Pons (tissue), 1 donor: ENCODE measurements at places on chromosomes 2 and 18.

DNA sequence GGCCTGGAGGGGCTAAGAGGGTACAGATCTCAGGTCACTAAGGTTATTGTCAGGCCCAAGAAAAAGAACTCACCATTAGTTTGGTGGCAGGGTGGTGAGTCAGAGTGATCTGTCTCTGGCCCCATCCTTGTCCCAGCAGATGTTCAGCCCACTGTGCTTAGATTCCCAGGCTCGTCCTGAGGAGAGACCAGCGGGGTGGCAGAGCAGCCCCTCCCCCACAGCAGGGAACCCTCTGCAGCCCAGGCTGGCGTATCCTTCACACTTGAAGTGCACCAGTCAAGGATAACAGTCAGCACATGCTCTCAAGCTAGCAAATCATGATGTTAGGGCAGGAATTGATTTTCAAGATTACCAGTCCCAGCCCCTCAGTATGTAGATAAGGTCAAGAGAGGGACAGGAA, 43.1 kb downstream of the TMEM185B start:
- DNase-seq = no peak

DNA sequence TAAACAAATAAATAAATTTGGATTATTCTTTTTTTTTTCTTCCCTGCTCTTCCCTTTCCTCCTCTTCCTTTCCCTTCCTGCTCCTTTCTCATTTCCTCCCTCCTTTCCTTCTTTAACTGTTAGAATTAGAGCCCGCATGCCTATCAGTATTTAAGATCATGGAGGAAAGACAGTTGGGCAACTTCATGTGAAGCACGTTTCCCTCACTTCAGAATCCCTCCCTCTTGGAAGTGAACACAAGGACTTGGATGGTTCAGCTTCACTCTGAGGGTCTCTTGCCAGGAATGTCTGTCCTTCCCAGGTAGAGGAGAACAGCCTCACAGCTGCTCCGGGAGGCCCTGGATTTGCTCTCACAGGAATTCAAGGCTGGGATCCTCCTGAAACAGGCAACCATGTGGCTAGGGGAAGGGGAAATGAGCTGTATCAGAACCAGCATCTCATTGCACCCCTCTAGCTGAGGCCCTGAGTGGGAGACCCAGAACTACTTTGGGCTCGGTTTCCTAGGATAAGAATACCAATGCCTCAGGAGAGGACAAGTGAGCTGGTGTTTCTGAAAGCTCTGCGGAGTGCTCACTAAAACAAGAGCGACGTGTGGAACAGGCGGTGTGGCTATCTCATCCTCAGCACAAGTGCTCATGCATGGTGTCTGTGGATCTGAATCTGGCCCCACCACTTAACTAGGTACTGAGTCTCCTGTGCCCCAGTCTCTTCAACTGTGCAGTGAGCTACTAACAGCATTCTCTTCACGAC, 230.5 kb downstream of the MYCN start:
- no peak for DNase-seq

- peak; percentile 58 for DNase-seq
Measured at GRCh38 chr2:238287737-238288649, at the start of gene PER2. PER2 (minus strand) TSS chr2:238288610; CDS start chr2:238277936, 10,674 bp downstream.

- no peak for DNase-seq
Measured at GRCh38 chr2:237497838-237498186, 10.8 kb downstream of the MLPH start.

GRCh38 chr2:102020596-102021170, 28.9 kb downstream of the IL1R2 start:
- DNase-seq = peak; percentile 69

- no peak for DNase-seq
Measured at GRCh38 chr2:80256782-80257167, 47.8 kb downstream of the LRRTM1 start.

- no peak for DNase-seq
Measured at GRCh38 chr18:6876641-6877041, 147.1 kb downstream of the ARHGAP28 start.

DNA sequence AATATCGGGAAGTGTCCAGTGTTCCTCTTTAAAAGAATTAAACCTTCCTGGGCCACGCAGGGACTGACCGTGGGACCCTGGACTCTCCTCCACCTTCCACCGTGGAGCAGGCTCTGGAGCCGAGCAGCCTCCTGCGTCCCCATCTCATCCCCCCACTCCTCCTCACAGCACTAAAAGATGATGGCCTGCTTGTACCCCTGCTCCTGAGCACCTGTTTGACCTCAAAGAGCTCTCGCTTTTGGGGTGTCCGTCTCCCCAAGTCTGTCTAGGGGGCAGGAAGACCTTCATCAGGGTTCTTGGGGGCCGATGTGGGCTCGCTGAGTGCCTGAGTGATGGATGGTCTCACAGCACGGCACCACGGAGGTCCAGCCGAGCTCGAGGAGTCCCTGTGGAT, 1.2 kb upstream of the SDC1 start:
- DNase-seq = no peak

GRCh38 chr18:31661965-31662364, 22.4 kb downstream of the B4GALT6 start:
- DNase-seq = no peak

- no peak for DNase-seq
Measured at GRCh38 chr2:200749631-200750322, 61.9 kb upstream of the BZW1 start.

DNA sequence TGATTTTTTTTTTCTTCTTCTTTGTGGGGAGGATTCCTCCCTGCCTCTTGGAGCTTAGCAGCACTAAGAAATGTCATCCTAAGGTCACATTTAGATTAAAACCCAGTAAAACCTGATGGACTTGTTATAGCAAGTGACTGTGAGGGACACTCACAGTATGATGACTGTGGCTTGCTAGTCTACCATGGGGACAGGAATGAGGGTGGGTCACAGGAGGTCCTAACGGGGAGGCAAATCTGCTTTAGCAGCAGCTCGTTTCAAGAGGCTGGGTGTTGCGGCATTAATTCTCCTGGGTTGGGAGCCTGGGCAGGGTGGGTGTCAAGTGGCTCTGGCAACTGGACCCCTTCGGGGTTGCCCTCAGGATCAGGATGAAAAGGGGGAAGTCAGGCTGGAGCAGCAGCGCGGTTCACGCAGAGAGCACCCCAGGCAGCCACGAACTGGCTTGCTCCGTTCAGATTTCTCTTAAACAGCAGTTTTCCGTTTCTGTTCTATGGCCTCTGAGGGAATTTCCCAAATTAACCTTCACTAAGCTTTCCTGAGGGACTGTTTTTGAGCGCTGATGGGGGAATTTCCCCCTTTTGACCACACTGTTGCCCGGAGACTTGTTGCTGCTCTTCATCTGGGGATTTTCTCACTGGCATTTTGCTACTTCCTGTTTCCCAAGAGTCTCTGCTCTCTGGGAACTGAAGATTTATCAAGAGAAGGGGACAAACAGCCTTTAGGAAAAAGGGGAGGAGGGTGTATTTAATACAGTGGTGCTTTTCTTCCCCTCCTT, 59.8 kb upstream of the PELI1 start:
- DNase-seq = peak; percentile 75

- DNase-seq = no peak
Measured at GRCh38 chr18:68893354-68893753, 95.5 kb downstream of the CCDC102B start.

GRCh38 chr2:84846041-84846663, 34.7 kb downstream of the TRABD2A start:
- peak; percentile 25 for DNase-seq

- no peak for DNase-seq
Measured at GRCh38 chr2:151251012-151251411, 10.7 kb downstream of the RBM43 start.

DNA sequence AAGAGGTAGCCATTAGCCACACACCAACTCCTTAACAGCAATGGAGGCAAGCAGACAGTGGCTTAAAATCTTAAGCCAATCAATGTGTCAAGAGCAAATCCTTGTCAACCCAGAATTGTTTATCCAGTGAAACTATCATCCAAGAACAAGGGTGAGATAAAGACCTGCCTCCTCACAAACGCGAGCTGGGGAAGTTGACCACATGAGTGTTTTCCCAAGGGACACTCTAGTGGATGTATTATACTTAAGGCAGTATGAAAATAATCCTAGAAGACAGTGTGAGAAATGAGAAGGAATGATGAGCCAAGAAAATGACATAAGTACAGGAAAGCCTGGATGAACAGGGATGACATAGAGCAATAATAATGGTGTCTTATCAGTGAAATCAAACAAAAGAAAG, 209.6 kb downstream of the TWIST2 start:
- no peak for DNase-seq

DNA sequence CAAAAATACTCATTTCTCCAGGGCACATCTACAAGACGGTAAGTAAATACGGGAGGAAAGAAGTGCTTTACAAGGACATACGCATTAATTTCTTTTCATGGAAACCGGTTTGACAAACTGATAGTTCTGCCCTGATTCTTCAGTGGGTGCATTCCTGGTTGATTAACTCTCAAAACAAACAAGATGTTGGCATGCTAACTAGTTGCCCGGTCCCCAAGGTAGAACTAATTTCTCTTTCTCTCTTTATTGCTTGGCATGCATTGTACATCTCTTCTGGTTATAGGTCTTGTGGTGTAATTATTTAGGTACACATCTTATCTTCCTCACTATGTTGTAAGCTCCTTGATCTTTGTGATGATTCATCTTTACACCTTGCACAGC, 46.9 kb upstream of the SPATS2L start:
- DNase-seq = no peak

DNA sequence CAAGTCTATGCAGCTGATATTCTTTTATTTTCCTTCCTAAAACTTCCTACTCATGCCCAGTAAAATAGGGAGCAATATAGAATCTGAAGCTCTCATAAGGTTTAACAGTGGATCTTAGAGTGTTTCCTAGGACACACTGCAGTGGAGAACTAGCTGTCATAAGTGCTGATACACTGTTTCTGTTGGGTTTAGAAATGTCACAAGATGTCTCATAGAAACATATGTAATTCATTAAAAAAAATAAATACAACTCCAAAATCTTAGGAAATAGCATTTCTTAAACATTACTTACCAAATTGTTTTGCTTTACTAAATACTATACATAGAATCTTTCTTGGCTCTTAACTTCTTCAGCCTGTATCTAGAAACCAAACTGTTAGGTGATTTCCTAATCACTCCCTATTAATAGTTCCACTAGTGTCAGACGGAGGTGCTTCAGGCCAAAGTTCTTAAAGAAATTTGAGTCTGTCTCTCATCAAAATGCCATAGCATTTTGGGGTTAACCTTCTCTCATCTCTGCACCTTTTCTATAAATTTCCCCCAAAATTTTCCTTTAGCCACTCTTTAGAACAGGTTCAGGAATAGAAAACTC, 93.7 kb downstream of the CERKL start:
- no peak for DNase-seq

GRCh38 chr2:105262651-105263091, 21.1 kb downstream of the GPR45 start:
- DNase-seq = no peak

- no peak for DNase-seq
Measured at GRCh38 chr2:189210250-189211087, 30.9 kb upstream of the COL5A2 start.

GRCh38 chr18:63106727-63107126, 212.8 kb downstream of the BCL2 start:
- DNase-seq = no peak

DNA sequence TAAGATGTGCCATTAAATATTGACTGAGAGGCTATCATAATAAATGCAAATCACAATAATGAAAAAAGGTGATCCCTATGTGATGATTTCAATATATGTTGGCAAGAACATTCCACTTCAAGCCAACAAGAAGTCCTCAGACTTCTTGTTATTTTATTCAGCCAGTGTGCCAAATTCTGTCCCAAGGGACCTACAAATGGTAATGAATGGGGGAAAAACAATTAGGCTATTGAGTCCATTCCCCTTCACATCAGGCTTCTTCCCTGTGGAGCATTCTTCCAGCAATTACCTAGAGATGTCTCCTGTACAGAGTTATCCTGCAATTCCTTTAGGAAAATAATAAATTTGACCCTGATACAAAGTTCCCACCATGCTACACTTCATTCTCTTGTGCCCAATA, 144.4 kb downstream of the PIEZO2 start:
- DNase-seq = no peak
